Left ventricle myocardium inferior (tissue), 1 donor: ENCODE measurements at places on chromosomes 1 and 21. TPM values are rescaled to one million over a fixed set of nuclear protein-coding genes. Genes with fewer than 3 reads are reported as not detected.

The SLC5A9 gene
- total RNA-seq, result 0.36 TPM

The KRTAP21-2 gene
- not detected for total RNA-seq

The KIAA1614 gene
- 9.1 TPM for total RNA-seq

The CHIA gene
- not detected for total RNA-seq

The CASZ1 gene
- total RNA-seq, result 56.3 TPM

The DIPK1A gene
- total RNA-seq, result 5.0 TPM

The AMY1C gene
- not detected for total RNA-seq

The KPRP gene
- not detected for total RNA-seq

The TRPM2 gene
- total RNA-seq, result 1.8 TPM

The TMEM82 gene
- not detected for total RNA-seq

The CYP4Z1 gene
- total RNA-seq, result 0.71 TPM

The SYPL2 gene
- 25.3 TPM for total RNA-seq

The POMGNT1 gene
- total RNA-seq, result 142 TPM

DNA sequence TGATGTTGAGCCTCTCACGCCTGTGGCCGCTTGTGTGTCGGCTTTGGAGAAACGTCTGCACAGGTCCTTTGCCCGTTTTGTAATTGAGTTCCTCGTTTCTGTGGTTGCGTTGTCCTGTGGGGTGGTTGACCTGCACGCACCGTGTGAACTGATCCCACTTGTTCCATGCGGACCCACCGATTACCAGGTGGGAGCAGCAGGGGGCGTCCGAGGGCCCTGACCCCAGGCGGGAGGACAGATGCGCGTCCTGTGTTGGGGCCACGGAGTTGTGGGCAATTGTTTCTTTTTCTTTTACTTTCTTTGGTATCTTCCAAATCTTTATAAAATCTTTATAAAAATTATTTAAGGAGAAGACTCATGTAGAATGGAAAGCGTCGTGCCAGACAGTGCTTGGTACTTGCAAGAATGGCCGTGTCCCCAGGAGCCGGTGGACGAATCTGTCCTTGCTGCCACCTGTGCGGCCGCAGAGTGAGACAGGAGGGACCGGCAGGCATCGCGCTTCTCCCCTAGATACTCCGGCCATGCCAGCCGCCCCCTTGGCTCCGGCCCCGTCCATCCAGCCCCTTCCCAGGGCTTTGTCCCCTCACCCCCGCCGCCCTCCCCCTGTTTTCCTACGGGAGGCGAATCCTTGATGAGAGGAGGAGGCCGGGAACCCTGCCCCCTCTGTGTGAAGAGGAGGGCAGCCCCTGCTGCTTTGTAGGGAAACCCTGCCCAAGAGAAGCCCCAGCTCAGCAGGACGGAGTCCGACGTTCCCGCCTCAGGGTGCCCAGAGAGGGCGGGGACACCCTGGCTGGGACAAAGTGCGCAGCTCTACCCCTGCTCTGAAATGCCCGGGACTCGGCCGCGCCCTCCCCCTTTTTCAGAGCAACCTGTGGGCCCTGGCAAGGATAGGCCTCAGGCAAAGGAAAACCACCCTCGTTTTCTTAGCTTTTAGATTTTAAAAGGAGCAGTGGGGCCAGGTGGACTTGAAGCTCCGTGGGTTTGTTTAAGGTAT, 41.7 kb downstream of the PRKCZ start:
- DNase-seq, result peak; percentile 50

DNA sequence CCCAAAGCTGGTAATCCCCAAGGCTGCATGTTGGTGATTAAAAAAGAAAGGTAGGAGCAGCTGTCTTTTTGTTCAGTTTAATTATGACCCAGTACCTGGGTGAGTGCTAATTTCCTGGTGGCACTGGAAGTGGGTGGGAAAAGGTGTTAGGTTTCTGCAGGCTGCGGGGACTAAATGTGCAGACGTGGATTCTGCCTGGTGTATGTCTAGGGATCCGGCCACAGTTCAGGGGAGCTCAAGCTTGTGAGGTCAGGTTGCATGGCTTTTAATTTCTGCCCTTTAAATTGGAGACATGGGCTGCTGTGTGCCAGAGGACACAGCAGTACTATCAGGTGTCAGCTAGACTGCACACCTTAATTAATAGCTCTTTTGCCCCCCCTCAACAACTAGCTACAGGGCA, 20.3 kb upstream of the TBX19 start:
- no peak for DNase-seq

DNA sequence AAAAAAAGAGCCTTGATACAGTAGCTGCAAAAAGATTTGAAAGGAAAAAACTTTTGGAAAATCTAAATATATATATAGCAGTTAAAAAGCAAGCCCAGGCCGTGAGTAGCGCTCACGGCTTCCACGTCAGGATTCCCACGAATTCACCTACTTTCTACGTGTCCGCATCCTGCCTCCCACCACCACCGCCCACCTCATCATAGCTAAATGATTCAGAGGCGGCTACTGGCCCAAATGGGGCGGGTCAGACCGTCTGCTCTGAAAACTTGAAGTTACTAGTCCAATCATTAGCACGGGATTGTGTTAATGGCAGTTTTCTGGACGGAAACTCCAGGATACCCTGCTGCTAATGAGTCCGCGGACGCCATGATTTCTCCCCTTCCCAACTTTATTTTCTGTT, 1.3 kb upstream of the CCSAP start:
- DNase-seq, result no peak

DNA sequence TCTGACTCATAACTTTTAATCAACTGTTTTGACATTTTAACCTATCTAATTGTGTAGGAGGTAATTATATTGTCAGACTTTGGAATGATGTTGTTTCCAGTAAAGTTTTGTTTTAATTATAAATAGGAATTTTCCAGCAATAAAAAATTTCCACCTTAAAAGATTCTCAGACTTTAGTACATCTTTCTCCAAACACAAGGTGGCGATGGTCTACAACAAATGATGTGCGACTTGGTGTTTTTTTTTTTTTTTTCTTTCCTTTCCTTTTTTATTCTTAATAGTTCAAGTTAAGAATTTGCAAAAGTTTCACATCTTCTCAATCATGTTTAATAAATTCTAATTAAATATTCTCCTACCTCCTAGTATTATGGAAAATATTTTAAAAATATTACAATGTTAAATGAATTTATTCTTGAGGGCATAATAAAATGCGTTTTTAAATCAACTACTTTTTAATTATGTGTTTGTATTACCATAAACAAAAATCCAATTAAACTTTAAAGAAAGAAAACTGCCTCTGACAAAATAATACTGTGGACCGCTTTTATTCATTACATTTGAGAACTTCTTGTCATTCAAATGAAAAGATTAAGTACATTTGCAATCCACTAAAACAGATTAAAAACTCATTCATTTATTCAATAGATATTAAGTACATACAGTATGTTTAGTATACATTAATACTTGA, 4.4 kb upstream of the ADAMTS1 start:
- DNase-seq, result no peak

DNA sequence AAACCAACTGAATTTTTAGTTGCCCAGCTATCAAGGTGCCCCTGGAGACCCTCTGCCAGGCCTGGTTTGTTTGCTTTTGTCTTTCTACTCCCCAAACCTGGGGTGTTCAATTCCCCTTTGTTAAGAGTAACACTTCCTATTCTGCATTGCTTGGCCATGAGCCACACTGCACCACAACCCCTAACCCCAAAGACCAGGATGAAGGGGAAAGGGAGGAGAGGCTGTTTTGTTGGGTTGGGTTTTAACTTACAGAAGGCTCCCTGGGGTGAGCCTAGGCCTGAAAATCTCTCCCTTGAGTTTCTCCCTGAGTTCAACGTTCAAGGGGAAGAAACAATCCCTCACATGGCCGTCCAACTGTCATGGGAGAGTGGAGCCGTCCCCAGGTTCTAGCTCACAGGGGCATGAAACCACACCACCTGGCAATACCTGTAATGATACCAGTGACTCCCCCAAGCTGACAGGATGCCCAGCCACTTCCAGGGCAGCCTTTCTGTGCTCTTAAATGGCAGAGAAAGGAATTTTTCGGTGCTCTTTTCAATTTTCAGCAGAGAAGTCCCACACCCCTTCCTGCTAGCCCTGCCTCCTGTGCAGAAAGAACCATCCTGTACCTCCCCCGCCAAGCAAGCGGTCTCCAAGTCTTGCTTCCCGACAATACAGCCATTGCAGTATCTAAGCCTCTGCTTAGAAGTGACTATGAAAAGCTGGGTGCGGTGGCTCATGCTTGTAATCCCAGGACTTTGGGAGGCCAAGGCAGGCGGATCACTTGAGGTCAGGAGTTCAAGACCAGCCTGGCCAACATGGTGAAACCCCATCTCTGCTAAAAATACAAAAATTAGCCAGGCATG, 14.9 kb downstream of the SLC45A3 start:
- no peak for DNase-seq

- no peak for DNase-seq
These were observed 19.0 kb upstream of the IRF2BP2 start for GRCh38 chr1:234629026-234629425.

GRCh38 chr1:154502066-154502743, at the start of the genes SHE and TDRD10:
SHE (minus strand) TSS chr1:154502412; CDS start chr1:154502026, 386 bp downstream.
TDRD10 (plus strand) TSS chr1:154502219; CDS start chr1:154506904, 4,685 bp downstream.
- DNase-seq, result peak; percentile 60

GRCh38 chr1:231518485-231519034, 9.9 kb upstream of the TSNAX start:
- no peak for DNase-seq

- no peak for DNase-seq
These were observed 16.1 kb upstream of the PSMD4 start for GRCh38 chr1:151238467-151238739.

- peak; percentile 70 for DNase-seq
These were observed 17.5 kb upstream of the PDIK1L start for GRCh38 chr1:26094076-26094669.

DNA sequence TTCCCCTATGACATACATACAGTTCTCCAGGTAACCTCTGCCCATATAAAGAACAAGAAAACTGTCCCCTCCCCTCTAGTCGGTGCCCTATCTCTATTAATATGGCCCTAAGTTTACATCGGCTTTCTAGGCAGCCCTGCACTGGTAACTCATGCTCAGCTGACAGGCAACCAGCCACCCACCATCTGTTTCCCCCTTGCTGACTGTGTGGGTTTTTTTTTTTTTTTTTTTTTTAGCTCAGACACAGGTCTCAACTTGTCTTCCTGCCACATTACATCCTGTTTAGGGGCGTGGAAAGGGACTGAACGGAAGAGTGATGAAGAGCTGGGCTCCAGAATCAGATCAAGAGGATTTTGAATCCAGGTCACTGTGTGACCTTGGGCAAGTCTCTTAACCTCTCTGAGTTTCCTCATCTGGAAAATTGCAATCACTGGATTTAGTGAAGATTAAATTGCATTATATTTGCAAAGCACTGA, 14.0 kb downstream of the LAPTM5 start:
- no peak for DNase-seq

DNA sequence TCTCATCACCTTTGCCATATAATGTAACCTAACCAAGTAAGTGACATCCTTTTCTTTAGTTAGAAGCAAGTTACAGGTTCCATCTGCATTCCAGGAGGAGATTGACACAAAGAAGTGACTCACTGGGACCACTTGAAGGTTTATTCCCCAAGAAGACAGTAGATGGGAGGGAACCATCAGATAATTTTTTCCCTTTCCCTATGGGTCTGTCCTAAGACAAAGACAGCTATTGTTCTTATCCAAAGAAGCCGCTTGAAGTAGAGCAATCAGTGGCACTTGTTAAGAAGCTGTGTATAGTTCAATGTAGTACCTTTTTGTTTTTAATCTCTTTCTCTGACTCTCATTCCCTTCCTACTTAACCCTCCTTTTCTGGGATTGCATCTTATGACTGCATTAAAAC, 139.9 kb upstream of the B3GALT2 start:
- no peak for DNase-seq

DNA sequence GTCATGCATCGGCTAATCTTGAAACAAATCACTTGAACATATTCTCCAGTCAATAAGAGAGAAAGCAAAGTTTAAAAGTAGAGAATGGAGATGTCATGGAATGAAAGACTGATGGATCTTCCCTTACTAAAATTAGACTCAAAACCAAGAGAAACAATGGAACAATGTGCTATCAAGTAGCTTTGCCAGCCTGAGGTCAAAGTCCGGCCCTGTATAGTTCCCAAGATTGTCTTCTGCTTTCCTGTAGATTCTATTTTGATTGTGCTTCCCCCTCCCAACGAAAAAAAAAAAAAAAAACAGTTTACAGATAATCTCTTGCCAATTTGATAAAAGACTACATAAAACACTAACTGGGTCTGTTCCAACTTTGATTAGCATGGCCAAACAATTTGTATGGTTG, 40.8 kb upstream of the KIRREL1 start:
- DNase-seq, result no peak

DNA sequence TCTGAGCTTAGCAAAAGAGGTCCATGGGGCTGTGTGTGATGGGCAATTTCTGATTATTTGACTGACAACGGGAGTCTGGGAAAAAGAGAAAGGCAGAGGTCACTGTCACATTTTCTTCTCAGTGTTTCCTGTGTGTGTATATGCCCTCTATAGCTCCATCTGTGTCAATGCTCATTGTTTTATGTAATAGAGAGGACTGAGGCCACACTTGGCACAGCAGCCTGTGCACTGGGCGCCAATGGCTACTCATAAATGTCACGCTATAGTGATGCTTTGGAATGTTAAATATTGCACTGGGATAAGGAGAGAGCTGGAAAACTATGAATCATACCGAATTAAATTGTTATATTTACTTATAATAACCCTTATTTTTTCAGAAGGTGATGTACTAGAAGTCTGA, 365.4 kb downstream of the NEGR1 start:
- no peak for DNase-seq

GRCh38 chr1:231931846-231932454, 305.4 kb downstream of the DISC1 start:
- DNase-seq, result no peak

DNA sequence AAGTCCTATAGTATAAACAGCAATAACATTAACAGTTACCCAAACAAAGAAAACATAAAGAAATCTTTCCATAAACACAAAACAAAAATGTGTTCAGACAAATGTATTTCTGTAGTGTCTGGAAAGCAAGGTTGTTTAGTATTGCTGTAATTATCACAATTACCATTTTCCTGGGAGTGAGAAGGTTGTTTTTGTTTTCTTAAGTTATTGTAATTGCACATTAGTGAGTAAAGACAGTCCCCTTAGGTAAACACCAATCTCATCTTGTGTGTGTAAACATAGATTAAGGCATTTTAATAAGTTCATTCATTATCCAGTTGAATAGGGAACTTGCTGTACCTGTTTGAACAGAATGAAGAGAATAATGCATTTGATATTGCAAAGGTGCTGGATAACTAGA, 356.9 kb upstream of the ADGRL4 start:
- DNase-seq, result no peak

- no peak for DNase-seq
These were observed 141.8 kb downstream of the ZZZ3 start for GRCh38 chr1:77540501-77541161.

DNA sequence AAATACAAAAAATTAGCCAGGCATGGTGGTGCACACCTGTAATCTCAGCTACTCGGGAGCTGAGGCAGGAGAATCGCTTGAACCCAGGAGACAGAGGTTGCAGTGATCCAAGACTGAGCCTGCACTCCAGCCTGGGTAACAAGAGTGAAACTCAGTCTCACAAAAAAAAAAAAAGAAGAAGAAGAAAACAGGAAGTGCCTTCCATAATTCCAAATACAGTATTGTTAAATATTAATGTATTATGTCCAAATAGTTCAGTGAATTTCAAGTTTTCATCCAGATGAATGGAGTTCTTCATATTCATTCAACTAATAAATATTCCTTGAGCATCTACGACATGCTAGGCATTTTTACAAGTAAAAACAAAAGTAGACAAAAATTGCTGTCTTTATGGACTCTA, 33.3 kb downstream of the PLEKHO1 start:
- no peak for DNase-seq

- no peak for DNase-seq
These were observed 312.4 kb downstream of the PTBP2 start for GRCh38 chr1:97033949-97034348.

GRCh38 chr1:224615861-224616755, at the start of gene CNIH3:
CNIH3 (plus strand) TSS chr1:224616317; CDS start chr1:224617175, 858 bp downstream.
- no peak for DNase-seq

GRCh38 chr1:109837852-109838570, 72.6 kb upstream of the CSF1 start:
- no peak for DNase-seq
